ENCODE measurements at places on chromosomes 6 and 20.

GRCh38 chr20:21623074-21623780, 82.2 kb upstream of the PAX1 start:
- DNase-seq, result no peak

DNA sequence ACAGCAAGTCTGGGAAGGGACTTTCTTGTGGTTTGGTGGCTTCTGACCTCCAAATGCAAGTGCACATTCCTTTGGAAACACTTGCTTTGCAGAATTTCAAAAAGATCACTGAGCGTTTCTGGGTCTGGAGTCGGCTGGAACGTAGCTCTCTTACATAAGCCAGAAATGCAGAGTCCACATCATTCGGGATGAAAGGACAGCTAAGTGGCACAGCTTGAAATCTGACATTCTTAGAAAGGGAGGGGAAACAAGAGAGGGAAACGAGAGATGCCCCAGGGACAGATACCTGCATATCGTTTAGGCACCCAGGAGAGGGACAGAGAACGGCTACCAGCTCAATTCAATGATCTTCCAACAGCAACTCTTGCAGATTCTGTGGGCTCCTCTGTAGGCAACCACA, 118.7 kb downstream of the NFATC2 start:
- no peak for DNase-seq

GRCh38 chr20:44404204-44405181, 49.0 kb downstream of the HNF4A start:
- no peak for DNase-seq

- no peak for DNase-seq
Observed at GRCh38 chr20:47271046-47271615, 85.4 kb downstream of the ZMYND8 start.

DNA sequence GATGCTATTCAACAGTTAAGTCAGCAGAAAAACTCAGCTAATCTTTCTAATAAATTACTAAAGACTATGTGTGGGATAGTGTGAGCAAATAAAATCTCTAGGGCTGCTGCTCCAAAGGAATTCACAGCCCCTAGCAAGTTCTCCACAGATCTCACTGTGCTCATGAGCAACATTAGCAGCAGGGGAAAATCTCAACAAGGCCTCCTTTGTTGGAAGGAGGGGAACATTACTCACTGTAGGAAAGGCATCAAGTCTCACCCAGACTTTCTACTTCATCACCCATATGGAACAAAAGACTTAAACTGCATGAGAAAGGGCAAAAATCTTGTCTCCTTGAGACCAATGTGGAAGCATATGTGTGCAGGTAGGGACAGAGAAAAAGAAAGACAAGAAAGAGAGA, 726.4 kb upstream of the SLC35B3 start:
- no peak for DNase-seq

- DNase-seq, result no peak
Observed at GRCh38 chr6:25995507-25995906, 32.9 kb downstream of the TRIM38 start.

DNA sequence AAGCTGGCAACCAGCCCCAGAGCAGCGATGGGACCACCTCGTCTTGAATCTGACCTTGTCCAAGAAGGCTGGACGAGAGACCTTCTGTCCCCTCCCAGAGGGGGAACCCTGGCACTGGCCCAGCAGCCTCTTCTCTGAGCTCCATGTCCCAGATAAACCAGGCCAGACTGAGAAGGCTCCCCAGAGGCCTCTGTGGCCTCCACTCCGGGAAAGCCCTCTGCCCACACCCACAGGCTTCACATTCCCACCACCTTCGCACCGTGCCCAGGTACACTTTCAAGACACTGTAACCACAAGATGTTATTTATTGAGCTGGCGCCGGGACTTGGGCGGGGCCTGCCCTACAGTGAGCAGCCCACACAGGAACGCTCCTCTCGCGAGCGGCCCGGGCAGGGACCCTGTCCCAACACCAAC, 33.2 kb downstream of the ADA start:
- no peak for DNase-seq

GRCh38 chr20:62642051-62642665, at the start of gene SLCO4A1:
Gene SLCO4A1, plus strand, starts transcription at chr20:62642503. Its CDS starts 13,952 bp downstream, at chr20:62656455.
- DNase-seq, result peak; percentile 83

DNA sequence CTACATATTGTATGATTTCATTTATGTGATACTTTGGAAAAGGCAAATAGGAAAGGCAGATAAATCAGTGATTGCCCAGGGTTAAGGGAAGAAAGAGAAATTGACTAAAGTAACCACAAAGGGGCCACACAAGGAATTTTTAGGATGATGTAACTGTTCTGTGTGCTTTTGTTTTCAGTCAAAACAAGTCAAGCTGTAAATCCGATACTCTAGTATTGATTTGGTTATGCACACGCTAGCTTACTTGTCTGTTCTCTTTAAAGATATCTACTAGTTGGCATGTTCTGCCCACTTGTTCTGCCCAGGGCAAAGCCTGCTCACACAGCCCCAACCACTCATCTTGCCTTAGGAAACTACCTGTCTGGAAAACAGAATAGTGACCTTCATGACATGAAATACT, 6.4 kb downstream of the FBXL4 start:
- DNase-seq, result no peak

GRCh38 chr6:75101896-75102295, 104.0 kb downstream of the COL12A1 start:
- no peak for DNase-seq

- DNase-seq, result no peak
Observed at GRCh38 chr6:12327391-12327790, 37.2 kb downstream of the EDN1 start.

DNA sequence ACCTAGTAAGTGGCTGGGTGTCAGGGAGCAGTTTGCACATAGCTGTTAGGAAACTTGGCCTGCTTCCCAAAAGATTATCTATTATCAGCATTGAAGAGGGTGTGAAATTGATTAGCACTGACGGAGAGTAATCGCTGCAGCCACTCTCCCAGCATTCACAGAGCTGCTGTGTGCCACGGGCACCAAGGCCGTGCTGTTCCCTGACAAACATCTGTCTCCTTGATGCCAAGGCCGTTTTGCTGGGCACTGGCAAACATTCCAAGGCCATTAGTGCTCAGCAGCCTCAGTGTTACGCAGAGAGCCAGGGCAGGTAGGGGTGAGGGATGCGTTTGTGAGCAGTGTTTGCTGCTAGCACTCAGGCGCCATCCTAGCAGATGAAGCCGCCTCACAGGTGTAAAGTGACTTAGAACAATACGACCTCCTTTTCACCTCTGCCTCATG, 57.7 kb upstream of the VSTM2L start:
- no peak for DNase-seq

GRCh38 chr6:51489133-51489532, 598.3 kb downstream of the PKHD1 start:
- DNase-seq, result no peak

GRCh38 chr20:47691625-47692024, 93.7 kb downstream of the SULF2 start:
- DNase-seq, result no peak

GRCh38 chr20:49353348-49353747, 75.5 kb upstream of the ZNFX1 start:
- DNase-seq, result no peak

GRCh38 chr20:34907616-34908469, 31.4 kb downstream of the ACSS2 start:
- DNase-seq, result no peak

- no peak for DNase-seq
Observed at GRCh38 chr20:53922901-53923314, 147.5 kb downstream of the BCAS1 start.

DNA sequence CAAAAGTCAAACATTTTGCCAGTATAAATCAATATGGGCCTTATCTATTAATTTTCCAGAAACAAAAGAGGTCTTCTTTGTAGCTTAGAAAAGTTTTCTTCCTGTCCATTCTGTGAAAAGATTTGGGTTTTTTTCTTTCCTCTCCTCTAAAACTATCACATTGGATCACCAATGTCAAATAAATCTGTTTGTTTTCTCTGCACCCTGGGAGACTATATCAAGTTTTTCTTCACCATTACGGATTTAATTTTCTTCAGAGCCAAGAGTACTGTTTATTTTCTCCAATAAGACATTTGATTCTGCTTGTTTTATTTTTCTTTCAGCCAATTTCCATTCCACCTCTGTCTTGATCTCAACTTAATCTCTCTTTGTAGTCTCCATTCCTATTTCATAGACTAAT, 1.9 kb upstream of the LZTS3 start:
- DNase-seq, result no peak

DNA sequence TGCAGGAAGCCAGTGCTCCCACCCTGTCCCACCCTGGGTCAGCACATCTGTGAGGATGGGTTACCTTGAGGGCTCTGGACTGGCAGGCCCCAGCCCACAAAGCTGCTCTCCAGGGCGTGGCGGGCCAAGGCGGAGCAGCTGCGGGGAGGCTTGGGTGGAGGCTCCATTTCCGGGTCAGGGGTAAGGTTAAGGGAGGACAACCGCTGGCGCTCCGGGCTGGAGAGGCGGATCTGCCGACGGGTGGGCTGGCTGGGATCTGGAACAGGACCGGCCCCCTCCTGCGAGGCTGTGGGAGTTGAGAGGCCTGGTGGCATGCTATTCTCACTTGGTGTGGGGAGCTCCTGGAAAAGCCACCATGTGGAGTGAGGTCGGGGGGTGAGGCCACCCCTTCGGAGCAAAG, 5.5 kb downstream of the SMPD2 start:
- DNase-seq, result no peak

DNA sequence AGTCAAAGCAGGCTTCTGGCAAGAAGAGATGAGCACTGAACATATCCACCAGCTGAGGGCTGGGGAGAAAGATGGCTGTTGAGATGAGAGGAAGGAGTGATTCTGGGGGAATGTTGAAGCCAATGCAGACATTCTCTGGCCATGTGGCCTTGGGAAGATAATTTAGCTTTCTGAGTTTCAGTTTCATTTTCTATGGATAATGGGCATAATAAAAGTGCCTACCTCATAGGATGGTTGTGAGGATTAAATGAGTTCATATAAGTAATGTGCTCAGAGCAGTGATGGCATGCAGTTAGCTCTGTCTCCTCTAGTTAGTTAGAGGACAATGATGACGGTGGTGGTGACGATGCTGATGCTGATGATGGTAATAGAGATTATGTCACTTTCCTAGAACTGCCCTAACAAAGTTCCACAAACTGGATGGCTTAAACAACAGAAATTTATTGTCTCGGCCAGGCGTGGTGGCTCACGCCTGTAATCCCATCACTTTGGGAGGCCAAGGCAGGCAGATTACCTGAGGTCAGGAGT, 18.5 kb upstream of the KCNK5 start:
- no peak for DNase-seq

DNA sequence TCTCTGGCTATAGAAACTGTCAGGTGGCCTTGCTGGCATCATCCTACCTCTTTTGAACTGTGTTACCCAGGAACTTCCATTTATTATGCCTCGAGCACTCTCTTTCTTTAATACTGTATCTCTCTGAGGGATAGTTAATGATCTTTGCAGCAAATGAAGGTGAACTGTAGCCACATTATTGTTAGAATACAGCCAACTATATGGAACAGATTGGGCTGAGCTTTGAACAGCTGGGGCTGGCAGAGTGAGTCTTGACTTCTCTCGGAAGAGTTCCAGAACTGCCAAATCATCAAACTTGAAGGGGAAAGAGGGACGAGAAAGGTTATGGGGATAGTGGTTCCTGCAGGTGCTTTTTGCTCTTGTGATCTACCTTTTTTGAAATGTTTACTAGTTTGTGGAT, 237.7 kb downstream of the PRL start:
- DNase-seq, result no peak

- no peak for DNase-seq
Observed at GRCh38 chr6:19410481-19410880, 426.7 kb upstream of the ID4 start.

DNA sequence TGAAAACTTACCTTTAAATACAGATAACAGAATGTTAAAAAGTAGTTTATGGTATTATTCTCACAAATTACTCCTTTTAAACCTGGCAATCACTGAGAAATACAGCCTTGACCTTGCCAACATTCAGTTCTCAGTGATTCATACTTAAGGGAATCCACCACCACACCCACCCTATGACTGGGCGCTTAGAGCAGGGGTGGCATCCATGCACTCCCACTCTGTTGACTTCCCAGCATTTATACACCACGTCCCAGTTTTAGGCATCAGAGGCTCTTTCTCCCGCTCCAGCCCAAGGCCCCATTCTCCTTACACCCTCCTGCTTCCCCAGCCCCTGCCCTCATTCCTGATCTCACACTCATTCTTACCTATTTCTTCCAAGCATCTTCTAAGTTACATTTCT, 16.3 kb downstream of the TRAF3IP2 start:
- no peak for DNase-seq

DNA sequence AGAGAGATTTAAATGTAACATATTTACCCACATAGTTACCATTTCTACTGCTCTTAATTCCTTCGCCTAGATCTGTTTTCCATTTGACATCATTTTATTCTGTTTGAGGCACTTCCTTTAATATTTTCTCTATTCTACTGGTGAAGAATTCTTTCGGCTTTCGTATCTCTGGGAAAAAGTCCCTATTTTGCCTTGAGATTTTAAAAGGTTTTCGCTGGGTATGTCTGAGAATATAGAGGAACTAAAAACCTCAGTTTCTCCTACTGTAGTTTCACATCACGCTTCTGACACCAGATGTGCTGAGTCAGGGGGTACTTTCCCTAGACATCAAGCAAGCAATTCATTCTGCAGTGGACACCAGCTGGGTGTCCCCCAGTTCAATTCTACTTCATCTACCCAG, 61.7 kb downstream of the E2F3 start:
- no peak for DNase-seq

DNA sequence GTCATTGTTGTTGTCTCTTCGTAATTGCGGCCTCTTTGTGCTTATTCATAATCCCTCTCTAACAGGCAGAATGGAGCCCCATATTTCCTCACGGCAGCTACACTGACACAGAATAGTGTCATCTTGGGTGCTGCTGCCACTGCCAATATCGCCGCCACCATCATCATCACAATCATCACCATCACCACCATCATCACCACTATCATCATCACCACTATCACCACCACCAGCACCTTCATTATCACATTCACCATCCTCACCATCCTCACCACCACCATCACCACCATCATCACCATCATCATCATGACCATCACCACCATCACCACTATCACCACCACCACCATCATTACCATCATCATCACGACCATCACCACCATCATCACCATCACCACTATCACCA, 10.8 kb downstream of the NPBWR2 start:
- no peak for DNase-seq

GRCh38 chr20:59230385-59230784, 66.8 kb downstream of the ZNF831 start:
- DNase-seq, result no peak

- DNase-seq, result no peak
Observed at GRCh38 chr6:112288475-112288874, 34.1 kb upstream of the LAMA4 start.

- DNase-seq, result no peak
Observed at GRCh38 chr6:54243699-54244098, 64.5 kb upstream of the TINAG start.

DNA sequence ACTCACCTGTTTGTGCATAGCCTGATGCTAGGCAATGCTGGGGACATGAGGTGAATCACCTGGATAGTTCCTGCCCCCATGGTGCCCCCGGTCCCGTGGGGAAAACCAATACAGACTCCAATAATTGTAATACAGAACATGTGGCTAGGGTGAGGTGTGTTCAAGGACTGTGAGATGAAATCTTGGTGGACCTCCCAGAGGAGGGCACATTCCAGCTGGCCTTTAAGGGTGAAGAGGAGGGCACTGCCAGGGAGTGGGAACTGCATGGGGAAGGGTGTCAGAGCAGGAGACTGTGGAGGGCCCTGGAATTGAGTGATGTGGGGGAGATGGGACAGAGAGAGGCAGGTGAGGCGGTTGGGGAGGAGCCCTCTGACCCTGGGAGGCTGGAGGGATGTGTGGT, 2.5 kb downstream of the COX4I2 start:
- DNase-seq, result no peak

GRCh38 chr20:44552950-44553908, 29.1 kb upstream of the PKIG start:
- DNase-seq, result no peak

- no peak for DNase-seq
Observed at GRCh38 chr6:167219967-167220512, 62.3 kb upstream of the GPR31 start.

Data from NCI-H1436 (cell line).